ENCODE measurements at places on chromosomes 16 and 17.

- DNase-seq, result no peak
Observed at GRCh38 chr16:11976850-11977375, 379 bp downstream of the SNX29 start.

- DNase-seq, result no peak
Observed at GRCh38 chr17:33837281-33837680, 417.8 kb upstream of the CCL2 start.

DNA sequence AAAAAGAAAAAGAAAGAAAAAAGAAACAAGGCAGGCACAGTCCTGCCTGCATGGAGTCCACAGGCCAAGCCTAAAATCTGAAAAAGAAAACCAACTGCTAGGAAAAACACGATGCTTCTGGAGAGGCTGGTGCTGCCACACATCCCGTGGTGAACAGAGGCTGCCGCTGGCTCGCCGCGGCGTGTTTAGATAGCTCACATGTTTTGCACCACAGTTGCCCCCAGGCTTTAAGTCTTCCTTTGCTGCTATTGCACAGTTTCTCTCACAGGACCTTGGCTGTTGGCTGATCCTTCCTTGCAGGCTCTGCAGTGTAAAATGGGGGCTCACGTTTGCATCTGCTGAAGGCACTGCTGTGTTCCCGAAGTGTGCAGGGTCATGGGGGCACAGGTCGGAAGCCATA is 8.6 kb downstream of the SLC6A4 start:
- no peak for DNase-seq

GRCh38 chr16:7597677-7598076 is 265.0 kb downstream of the RBFOX1 start:
- DNase-seq, result no peak

DNA sequence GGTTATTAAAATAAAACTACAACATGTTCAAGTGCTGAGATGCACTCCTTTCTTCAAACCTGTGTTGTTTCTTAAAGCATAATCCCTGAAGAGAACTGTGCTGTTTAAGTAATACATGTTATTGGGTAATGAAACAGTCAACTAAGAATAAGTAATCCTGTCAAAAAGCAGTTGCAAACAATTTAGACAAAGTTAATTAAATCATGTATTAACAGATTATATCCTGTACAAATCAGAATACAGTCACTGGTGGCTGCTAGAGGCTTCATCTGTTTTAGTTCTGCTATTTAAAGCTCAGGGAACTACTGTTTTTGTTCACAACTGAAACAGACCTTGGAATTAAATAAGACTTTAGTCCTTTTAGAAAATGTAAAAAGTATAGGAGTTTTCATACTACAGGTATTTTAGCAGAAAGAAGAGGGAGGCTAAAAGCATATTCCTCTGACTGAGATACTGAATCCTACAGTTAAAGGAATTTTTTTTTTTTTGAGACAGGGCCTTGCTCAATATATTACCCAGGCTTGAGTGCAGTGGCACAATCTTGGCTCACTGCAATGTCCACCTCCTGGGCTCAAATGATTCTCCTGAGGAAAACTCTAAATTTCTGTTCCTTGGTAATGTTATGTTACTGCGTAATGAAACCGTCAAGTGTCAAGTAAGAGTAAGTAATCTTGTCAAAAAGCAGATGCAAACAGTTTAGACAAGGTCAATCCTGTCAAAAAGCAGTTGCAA is 27.3 kb upstream of the ITGA2B start:
- DNase-seq, result no peak

DNA sequence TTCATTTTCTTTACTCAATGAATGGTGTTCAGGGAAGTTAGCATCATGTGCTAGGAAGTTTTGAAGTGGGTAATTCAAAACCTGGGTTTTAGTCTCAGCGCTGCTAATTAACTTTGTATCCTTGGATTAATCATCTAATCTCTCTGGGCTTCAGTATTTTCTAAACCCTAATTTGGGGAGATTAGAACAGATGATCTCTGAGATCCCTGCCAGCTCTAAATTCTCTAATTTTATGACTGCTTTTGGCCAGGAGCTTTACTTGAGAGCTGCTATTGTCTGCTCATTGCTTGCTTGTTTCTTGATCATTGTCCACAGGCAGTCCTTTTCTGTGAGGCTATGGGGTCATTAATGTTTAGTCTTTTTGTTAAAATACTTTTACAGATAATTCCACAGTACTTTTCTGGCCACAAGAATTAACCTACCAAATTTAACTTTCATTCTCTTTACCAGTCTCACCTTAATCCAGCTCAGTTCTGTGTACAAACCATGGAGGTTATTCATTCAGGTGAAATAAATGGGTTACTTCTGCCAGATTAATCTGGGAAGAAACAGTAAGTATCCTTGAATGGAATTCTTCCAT is 28.4 kb upstream of the VWA3A start:
- DNase-seq, result no peak

GRCh38 chr16:50155925-50156324 is 2.8 kb downstream of the TENT4B start:
- no peak for DNase-seq

- DNase-seq, result peak; percentile 67
Observed at GRCh38 chr17:59668816-59669215, 38.4 kb downstream of the PTRH2 start.

DNA sequence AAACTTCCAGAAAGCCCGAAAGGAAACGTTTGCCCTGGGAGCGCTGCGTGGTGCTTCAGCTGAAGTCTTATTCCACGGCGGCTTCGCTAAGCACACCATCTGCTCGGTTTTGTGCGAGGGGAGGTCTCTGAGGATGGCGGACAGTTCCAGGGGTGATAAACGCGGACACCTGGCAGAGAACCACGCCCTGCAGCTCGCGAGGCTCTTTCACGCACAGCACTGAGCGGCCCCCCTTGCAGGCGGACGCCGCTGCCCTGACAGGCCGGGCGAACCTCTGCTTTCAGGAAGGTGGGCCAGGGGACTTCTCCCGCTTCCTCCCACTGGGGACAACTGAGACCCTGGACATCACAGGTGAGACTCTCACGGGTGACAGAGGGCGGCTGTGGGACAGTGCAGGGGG is 3.7 kb downstream of the MVD start:
- DNase-seq, result no peak

GRCh38 chr17:42917236-42917603 is 16.6 kb downstream of the G6PC1 start:
- no peak for DNase-seq

DNA sequence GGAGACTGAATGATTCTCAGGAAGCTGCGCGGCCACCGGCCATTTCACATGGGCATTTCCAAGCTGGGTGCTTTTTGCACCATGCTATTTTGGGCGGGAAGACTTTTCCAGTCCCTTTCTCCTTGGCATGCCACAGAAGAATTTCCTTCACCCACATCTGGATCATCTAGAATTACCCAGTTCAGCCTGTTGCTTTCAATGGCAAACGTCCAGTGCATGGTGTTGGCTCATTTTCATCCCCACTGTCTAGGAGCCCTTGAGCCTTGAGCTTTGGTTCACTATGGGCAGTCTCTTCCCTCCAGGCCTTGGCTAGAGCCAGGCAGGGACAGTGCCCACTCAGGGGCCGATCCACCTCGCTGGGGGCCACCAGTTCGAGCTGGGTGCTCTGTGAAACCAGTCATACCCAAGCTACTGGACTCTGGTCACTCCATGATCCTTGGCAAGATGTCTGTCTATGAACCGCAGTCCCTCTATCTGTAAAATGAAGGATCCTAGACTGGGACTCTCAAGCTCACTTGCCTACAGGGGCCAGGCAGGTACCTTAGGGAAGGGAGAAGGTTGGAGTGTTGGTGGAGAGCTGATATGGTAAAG is 71.1 kb downstream of the CYLD start:
- DNase-seq, result no peak

DNA sequence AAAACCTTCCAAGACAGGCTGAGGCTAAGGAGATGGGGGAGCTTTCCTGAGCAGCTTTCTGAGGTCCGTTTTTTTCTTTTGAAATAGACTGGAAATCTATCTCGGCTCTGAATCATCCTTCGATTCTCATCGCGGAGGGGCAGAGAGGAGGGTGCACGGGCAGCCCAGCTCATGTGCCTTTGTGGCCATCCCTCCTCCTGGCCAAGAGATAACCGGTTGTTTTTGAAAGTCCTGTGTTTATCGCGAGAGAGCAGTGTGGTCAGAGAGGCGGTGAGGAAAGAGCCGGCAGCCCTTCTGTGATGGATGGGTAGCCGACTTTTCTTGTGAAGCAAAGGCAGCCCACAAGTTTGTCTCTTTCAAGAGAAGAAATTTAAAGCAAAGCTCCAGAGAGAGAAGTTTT is 191.6 kb downstream of the CCDC182 start:
- DNase-seq, result peak; percentile 42

GRCh38 chr17:8117980-8118768 is at the start of gene ALOXE3:
Gene ALOXE3 (minus strand): TSS chr17:8118514. CDS start chr17:8117990, 524 bp downstream.
- DNase-seq, result peak; percentile 31

DNA sequence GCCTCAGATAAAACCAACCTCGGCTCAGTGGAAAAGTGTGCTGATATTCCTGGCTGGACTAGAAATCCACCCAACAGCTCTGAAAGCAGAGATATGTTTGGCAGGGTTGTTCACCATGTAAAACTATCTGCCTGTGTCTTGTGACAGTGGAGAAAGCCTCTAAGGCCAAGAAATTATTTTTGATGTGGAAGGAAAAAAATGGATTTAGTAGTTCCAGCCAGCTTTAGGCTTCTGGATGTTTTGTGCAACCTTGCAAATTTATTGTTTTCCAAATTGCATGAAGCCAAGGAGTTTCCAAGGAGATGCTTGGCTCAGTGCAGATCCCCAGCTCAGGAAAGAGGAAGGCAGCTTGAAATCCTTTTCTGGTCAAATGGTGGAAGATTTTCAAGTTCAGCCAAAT is 31.6 kb downstream of the TEKT5 start:
- no peak for DNase-seq

DNA sequence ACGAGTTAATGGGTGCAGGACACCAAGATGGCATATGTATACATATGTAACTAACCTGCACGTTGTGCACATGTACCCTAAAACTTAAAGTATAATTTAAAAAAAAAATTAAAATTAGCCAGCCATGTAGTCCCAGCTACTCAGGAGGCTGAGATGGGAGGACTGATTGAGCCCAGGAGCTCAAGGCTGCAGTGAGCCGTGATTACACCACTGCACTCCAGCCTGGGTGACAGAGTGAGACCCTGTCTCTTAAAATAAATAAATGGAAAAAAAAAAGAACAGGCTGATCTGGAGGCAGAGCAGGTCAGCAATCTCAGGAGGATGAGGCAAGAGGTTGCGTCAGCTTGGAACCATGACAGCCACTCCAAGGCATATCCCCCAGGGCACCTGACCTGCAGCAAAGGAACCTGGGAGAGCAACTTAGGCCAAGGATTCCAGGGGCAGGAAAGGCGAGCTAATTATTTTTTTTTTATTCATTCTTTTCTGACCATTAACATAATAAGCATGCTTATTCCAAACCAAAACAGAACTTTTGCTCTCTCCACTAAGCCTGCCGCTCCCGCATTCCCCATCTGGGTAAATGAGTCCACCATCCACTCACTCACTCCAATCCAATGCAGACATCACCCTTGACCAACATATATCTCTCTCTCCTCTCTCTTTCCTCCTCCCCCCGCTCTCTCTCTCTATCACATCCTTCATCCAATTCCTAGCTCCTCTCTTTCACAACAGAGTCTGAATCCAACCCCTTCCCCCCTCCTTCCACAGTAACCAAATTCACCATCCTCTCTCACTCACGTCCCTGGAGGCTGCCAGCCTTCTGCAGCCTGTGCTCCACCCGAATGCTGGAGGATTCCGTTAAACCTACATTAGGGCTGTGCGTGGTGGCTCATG is 47.7 kb downstream of the TK2 start:
- no peak for DNase-seq

GRCh38 chr17:35088356-35088880 is 24.9 kb upstream of the RFFL start:
- peak; percentile 61 for DNase-seq

DNA sequence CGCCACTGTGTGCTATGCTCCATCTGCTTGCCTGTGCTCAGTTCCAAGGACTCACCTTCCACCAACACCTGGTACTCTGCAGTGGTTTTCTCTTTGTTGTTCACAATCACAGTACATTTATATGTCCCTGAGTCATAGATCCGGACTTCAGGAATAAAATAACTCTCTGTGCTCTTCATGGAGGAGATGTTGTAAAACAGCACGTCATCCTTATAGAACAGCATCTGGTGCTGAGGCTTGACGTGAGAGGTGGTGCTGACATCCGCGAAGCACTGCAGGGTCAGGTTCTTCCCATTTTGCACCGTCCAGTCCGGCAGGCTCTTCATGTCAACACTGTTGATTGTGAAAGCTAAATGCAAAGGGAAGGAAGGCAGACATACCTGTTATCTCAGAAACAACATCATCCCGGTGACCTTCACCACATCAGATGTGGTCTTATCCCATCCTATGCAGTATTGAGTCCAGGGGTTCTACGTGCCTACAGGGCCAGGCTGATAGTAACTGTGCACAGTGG is 12.8 kb downstream of the PECAM1 start:
- no peak for DNase-seq

- DNase-seq, result no peak
Observed at GRCh38 chr16:69544088-69544487, 21.7 kb upstream of the NFAT5 start.

GRCh38 chr16:53933407-53933806 is 229.5 kb downstream of the FTO start:
- no peak for DNase-seq

GRCh38 chr17:64773836-64774761 is 112.0 kb upstream of the SMURF2 start:
- DNase-seq, result no peak

GRCh38 chr16:78372277-78372676 is 272.8 kb downstream of the WWOX start:
- DNase-seq, result no peak

- DNase-seq, result no peak
Observed at GRCh38 chr17:50871898-50872297, 5.7 kb upstream of the TOB1 start.

- no peak for DNase-seq
Observed at GRCh38 chr17:29620271-29620670, 2.4 kb downstream of the CORO6 start.

DNA sequence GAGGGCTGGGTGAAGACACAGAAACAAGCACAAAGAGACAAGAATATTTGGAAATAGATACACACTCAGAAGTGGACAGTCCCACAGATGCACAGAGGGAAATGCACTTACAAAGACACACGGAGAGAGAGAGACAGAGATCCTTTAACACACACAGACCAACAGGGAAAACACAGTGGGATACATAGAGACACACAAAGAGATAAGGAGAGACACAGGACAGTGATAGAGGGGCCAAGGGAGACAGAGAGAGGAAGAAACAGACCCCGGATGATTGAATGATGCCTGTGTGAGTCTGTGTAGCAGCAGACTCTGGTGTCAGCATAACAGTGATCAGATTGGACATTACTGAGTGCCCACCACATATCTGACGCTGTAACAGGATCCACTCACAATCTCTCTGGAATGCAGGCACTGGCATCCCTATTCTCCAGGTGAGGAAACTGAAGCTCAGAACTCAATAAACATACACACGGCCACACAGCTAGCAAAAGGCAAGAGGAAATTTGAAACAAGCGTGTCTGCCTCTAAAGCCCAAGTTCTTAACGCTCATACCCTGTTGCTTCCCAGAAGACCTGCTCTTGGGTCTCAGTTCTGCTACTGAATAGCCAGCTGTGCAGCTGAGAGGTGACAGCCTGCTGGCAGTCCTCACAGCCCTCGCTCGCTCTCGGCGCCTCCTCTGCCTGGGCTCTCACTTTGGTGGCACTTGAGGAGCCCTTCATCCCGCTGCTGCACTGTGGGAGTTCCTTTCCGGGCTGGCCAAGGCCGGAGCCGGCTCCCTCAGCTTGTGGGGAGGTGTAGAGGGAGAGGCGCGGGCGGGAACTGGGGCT is 186.3 kb upstream of the NLRP1 start:
- no peak for DNase-seq

- DNase-seq, result no peak
Observed at GRCh38 chr17:51857052-51857597, 301.4 kb downstream of the CA10 start.

GRCh38 chr16:51542981-51543815 is 392.1 kb upstream of the SALL1 start:
- no peak for DNase-seq

All from common myeloid progenitor, CD34-positive (primary cell).